ENCODE measurements at places on chromosomes 12 and 14.

DNA sequence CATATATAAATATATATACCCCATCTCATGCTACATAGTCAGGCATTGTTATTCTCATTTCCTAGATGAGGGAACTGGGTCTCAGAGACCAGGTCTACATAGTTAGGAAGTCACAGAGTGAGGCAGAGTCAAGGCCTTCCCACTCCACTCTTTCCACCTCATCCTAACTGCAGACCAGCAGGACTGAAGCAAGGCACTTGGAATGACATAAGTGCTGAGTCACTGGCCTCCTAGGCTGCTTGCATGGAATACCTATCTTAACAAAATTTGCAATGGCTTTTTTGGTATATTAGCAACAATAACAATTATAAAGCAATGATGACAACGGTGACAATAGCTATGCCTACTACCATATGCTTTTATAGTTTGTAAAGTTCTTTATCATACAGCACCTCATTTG, 5.4 kb upstream of the ANO4 start:
- DNase-seq, result no peak

DNA sequence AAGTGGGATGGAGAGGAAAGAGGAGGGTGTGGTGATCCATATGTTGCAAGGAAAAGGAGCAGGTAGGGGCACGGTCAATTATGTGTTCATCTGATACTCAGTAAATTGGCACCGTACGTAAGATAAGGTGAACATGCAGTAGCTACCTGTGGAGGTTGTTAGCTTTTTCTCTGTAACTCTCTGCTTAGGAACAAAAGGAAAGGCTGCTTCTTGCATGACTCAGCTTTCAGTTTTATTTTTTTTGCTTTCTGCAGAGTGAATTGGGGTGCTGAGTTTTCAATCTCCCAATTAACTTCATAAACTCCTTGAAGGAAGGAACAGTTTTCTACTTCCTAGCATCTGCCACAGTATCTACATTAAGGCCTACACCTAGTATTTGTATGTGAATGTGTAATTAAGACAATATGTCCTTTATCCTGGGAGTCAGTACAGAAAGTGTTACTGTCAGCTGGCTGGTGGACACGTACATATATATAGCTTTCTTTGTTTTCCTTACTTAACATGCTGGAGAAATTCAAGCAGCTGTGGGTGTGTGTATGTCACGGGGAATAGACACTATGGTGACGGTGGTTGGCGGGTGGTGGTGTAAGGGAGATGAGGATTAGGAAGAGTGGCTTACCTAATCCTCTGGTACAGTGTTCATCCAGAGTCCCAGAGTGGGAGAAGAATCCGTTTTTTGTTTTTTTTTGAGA, 40.1 kb upstream of the WNK1 start:
- no peak for DNase-seq

DNA sequence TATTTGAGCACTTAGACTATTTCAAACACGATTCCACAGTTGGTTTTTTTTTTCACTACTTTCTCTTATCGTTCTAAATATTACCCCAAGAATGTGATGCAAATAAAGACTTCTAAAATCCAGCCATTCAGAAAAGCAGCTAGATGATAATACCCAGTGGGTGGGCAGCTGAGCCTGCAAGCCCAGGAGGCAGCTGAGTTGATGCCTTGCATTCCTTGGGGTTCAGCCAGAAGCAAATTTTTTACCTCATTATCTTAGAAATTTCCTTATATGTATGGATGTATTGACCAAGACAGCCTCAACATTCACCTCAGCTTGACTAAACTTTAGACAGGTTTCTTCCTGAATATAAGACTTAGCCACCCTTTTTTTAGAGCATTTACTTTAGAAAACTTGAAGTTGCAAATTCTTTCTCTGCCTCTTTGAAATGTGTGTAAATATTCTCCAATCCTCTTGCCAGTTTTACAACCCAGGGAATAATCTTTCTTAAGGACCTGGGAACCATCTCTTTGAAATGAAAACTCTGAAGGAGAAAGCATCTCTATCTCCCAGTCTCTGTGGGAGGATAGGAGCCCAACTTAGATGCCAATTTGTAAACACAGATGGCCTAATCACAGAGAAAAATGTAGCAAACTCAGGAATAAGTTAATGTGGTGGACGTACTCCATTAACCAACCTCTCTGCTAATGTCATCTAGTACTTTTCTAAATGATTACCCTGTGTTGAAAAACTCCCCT, 52.2 kb upstream of the ANP32D start:
- no peak for DNase-seq

DNA sequence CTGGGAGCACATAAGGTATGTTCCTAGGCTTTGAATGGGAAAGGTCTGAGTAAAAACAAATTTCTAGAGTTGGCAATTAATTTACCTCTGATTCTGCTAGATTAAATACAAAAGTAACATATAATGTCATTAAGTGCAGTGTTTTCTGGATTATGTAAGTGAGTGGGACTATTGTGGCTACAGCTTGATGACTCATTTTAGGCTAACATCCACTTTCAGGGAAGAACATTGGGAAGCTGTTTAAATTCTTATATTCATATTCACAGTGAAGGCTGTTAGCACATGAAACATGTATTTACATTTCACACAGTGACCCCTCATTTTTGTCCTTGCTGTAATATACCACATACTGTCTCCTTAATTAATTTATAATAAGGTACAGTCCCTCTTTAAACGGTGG, 13.2 kb upstream of the BMAL2 start:
- DNase-seq, result no peak

DNA sequence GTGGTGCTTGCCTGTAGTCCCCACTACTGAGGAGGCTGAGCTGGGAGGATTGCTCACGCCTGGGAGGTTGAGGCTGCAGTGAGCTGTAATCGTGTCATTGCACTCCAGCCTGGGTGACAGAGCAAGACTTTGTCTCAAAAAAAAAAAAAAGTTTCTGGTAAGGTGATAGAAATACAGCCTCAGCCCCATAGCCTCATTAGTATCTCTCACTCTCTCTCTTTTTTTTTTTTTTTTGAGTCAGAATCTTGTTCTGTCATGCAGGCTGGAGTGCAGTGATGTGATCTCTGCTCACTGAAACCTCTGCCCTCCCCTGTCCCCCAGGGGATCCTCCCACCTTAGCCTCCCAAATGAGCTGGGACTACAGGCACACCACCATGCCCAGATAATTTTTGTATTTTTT, 19.2 kb downstream of the MTHFD1 start:
- DNase-seq, result no peak

Data from T1000 (cell line).